ENCODE measurements at places on chromosomes 7 and 10.

- DNase-seq, result no peak
These were observed 316.7 kb downstream of the CCDC3 start for GRCh38 chr10:12684784-12685183.

- DNase-seq, result peak; percentile 69
These were observed 27.7 kb downstream of the PLXNA4 start for GRCh38 chr7:132548489-132549078.

DNA sequence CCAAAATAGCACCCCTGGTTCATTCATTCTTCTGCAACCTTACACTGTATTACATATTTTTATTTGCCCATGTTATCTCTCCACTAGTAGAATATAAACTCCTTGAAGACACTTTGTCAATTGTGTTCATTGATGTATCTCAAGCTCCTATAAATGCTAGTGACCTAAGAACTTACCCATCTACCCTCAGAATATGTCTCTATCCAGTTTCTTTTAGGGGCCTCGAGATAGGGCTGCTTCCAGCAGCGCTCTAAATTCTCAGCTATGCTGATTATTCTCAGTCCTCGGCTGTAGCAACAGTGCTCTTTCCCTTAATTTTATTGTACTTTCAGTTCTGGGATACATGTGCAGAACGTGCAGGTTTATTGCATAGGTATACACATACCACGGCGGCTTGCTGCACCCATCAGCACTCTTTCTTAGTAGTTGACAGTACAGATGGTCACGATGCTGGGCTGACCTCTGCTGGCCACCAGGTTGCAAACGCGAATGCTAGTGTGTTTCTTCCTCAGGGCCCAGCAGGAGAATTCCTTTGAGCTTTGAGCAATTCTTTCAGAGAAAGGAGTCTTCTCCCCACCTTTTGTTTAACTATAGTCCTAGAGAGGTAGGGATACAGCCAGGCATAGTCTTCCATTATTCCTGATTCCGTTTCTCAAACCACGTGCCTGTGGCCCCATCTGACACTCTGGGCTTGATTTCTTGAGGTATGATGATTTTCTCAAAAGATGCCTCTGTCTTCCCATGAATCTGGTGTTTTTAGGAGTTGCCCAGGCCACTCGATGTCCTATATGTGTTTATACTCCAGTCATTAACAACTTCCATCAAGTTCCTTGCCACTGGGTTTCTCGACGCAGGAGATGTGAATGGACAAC, 49.1 kb upstream of the CDC14C start:
- peak; percentile 8 for DNase-seq

- no peak for DNase-seq
These were observed 85.9 kb upstream of the NPVF start for GRCh38 chr7:25314094-25314730.

DNA sequence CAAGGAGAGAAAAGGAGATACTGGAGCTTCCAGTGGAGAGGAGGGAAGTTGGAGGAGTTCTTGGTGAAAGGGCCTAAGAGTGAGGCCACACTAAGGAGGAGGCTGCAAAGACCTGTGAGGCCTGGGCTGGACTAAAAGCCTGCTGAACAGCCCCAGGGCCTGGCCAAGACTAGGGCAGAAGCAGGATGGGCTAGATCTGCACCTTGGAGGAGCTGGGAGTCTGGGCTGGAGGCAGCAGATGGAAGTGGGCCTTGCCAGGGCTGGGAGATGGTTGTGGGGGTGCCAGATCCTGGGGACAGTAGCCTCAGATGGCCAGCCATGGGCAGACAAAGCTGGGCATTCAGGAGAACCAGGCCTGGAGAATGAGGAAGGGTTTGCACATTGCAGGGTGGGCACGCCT, 6.5 kb upstream of the PURB start:
- DNase-seq, result no peak

DNA sequence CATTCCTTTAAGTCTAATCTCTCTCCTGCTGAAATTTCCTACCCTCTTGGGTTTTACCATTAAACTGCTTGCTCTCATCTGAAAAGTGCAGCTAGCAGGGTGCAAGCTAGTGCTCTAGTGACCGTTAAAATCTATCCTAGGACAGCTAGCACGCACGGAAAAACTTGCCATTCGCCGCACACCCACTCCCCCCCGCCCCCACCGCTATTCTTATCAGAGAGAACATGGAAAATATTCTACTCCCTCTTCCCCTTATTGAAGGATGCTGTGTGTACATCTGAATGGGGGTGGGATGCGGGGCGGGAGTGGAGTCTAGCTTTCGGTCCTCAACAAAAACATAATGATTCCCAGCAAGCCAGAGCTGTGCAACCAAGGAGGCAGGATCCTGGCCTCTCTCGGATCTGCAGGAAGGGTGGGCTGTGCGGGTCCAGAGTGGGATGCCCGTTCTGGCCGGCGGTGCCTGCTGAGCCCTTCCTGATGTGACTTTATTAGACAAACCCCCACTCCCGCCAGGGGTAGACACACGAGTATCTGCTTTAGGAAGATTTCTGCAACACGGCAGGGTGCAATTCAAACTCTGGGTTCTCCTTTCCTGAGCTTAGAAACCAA, 1.1 kb upstream of the ADRA2A start:
- no peak for DNase-seq

- DNase-seq, result no peak
These were observed 125.3 kb downstream of the HTR7 start for GRCh38 chr10:90732581-90732980.

DNA sequence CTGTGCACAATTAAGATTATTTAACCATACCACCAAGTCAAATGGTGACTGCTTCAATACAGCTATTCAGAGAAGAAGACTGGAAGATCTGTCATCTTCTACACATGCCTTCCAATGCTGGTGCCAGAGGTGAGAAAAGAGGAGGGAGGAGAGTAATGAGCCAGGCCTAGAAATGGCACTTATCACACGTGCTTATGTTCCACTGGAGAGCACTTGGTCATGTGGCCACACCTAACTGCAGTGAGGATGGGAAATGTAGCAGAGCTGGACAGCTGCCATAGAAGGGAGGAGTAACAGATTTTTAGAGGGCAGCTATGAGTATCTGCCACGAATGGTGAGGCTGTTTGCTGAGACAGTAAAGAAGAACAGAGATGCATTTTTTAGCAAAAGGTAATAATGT, 77.1 kb downstream of the MPLKIP start:
- DNase-seq, result peak; percentile 12

GRCh38 chr10:106696239-106696638, 468.3 kb downstream of the SORCS1 start:
- no peak for DNase-seq

DNA sequence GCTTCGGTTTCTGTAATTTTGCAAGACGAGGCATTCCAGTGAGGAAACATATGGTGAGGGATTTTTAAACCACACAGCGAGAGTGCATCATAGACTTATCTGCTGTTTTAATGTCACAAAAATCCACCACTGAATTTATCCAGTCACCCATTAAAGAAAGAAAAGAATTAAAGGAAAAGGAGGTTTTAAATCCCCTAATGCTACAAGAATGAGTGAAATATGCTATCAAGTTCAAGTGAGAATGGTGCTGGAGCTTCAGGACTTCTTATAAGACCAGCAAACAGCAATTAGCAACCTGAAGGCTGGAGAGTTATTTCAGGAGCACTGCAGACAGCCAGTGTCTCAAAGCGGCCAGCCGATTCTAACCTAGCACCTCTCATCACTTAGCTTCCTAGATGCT, 439.1 kb upstream of the MGMT start:
- DNase-seq, result no peak

- DNase-seq, result no peak
These were observed 2.7 kb upstream of the TPST1 start for GRCh38 chr7:66202441-66202840.

DNA sequence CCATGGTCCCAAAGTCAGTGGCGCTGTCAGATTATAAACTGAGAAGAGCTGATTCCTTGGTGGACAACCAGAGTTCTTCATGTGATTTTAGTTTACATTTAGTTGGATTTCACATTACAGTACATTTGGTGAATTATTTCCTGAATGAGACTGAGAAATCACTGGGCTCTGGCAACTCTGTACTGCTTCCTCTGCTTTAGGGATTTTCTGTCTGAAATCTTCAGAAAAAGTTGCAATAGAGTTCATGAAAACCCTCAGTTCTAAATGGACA, 242.6 kb downstream of the BICC1 start:
- DNase-seq, result no peak

DNA sequence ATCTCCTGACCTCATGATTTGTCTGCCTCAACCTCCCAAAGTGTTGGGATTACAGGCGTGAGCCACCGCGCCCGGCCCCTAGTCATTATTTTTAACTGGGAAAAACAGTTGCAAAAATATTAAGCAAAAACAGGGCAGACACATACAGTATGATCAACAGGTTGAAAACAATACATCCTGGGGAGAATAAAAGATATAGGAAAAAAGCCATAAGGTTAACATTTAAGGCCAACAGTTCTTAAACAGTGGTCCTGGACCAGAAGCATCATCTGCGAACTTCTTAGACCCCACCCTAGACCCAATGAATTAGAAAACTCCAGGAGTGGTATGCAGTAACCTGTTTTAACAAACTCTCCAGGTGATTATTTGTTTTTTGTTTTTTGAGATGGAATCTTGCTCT, 6.5 kb downstream of the UBE2H start:
- DNase-seq, result no peak

DNA sequence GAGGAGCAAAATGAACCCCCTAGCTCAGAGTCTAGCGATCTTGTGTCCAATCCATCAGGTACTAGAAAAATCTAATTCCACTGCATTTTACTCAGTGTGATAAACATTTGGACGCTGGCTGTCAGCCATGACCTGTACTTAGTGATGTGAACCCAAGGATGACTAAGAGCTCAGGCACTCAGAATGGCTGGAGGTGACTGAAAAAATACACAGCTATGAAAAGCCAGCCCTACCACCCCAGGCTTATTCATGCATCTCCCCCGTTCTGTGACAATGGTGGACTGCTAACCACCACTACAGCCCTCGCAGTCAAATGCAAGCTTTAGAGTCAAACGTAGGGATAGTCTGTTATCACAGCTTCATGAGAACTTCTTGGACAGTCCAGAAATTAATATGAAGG, 14.9 kb downstream of the AFAP1L2 start:
- DNase-seq, result peak; percentile 83

DNA sequence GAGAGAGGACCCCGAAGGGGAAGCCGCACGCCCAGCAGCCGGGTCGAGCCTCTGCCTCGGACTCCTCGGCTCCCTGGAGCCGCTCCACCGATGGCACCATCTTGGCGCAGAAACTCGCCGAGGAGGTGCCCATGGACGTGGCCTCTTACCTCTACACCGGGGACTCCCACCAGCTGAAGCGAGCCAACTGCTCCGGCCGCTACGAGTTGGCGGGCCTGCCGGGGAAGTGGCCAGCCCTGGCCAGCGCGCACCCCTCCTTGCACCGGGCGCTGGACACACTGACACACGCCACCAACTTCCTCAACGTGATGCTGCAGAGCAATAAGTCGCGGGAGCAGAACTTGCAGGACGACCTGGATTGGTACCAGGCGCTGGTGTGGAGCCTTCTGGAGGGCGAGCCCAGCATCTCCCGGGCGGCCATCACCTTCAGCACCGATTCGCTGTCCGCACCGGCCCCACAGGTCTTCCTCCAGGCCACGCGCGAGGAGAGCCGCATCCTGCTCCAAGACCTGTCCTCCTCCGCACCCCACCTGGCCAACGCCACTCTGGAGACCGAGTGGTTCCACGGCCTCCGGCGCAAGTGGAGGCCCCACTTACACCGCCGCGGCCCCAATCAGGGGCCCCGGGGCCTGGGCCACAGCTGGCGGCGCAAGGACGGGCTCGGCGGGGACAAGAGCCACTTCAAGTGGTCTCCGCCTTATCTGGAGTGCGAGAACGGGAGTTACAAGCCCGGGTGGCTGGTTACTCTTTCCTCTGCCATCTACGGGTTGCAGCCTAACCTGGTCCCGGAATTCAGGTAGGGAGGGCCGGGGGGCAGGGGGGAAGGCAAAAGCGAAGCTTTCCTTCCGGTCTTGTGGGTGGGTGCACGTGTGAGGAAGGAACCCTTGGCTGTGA, 973 bp downstream of the GPR158 start:
- no peak for DNase-seq

GRCh38 chr10:119908166-119908565, 15.6 kb downstream of the SEC23IP start:
- DNase-seq, result no peak

DNA sequence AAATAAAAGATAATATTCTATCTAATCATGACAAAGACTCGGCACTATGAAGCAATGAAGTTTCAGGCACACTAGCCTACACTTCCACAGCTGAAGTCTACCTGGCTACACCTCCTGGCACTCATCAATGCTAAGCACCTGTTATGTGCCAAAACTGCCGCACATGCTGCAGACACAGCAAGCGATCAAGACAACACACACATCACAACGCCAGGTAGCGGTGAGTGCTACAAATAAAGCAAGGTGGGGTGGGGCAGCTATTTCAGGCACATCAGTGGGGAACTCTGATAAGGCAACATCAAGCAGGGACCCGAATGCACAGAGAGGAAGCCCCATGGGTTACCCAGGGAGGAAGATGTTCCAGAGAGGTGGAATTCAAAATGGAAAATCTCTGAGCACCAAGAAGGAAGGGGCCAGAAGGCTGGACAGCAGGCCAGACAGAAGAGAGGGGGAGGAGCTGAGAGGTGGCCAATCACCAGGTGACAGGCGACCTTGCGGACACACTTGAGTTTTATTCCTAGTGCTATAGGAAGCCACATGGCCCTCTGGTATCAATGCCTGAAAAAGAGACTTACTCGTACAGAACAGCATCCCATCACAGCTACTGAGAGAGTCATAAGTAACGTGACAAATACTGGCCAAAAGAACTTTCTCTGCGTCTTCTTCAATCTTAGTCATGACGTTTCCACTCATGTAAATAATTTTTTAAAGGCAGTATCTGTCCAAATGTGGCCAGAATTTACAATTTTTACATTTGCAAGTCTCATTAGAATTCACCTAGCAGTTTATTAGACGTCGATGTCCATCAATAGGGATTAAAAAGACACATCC, 8.0 kb downstream of the PSAP start:
- DNase-seq, result no peak

DNA sequence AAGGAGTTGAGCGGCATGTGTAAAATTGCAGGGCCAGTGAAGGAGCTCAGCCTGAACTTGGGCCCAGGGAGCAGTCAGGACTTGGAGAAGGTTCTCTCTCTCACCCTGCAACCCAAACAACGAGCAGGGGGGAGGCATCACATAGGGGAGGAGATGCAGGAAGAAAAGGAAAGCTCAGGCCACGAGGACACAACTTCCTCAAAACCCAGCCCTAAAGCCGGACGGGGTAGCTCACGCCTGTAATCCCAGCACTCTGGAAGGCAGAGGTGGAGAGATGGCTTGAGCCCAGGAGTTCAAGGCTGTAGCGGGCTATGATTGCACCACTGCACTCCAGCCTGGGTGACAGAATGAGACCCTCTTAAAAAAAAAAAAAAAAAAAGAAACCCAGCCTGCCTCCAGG, 629.1 kb downstream of the PARD3 start:
- DNase-seq, result no peak

Measured in ELR (cell line).